ENCODE measurements at places on chromosomes 13 and 19. TPM values are rescaled to one million over a fixed set of nuclear protein-coding genes. Genes with fewer than 3 reads are reported as not detected.

The SYNE4 gene
- 2.0 TPM for total RNA-seq

The CA11 gene
- total RNA-seq: 7.8 TPM

The HIPK4 gene
- total RNA-seq: not detected

The KLK2 gene
- total RNA-seq: not detected

The GPI gene
- total RNA-seq: 213 TPM

The ZNF414 gene
- total RNA-seq: 27.2 TPM

The DNASE2 gene
- 7.9 TPM for total RNA-seq

The METTL21C gene
- total RNA-seq: not detected

The CYP2F1 gene
- total RNA-seq: not detected

The LAIR2 gene
- not detected for total RNA-seq

The DNAAF3 gene
- 2.4 TPM for total RNA-seq

The SLC7A10 gene
- not detected for total RNA-seq

The FLT3 gene
- total RNA-seq: not detected

The OR4F17 gene
- not detected for total RNA-seq

The CIC gene
- total RNA-seq: 150 TPM

The ZNF317 gene
- total RNA-seq: 36.8 TPM

The GAPDHS gene
- not detected for total RNA-seq

The LRFN3 gene
- 40.6 TPM for total RNA-seq

The AMER2 gene
- total RNA-seq: 1.5 TPM

The BST2 gene
- total RNA-seq: 1.4 TPM

The N4BP2L1 gene
- 1.9 TPM for total RNA-seq

The TMIGD2 gene
- not detected for total RNA-seq

The ZNF91 gene
- total RNA-seq: 160 TPM

The CBLC gene
- total RNA-seq: not detected

The CFAP97D2 gene
- not detected for total RNA-seq

The SOX1 gene
- total RNA-seq: 0.76 TPM

The ATCAY gene
- total RNA-seq: 182 TPM

The NOVA2 gene
- 163 TPM for total RNA-seq

The B3GNT3 gene
- total RNA-seq: not detected

The CEACAM20 gene
- total RNA-seq: not detected

The ZSCAN4 gene
- total RNA-seq: 0.69 TPM

The ZNF350 gene
- 9.7 TPM for total RNA-seq

The ZNF470 gene
- 10.1 TPM for total RNA-seq

The LPAR6 gene
- total RNA-seq: 1.1 TPM

The KIR2DL4 gene
- not detected for total RNA-seq

The FUT6 gene
- not detected for total RNA-seq

The SIGLEC7 gene
- total RNA-seq: not detected

The ZNF616 gene
- total RNA-seq: 22.5 TPM

The CCDC8 gene
- 6.3 TPM for total RNA-seq

The KLK5 gene
- not detected for total RNA-seq

The S1PR4 gene
- not detected for total RNA-seq

The ZSCAN5C gene
- 0.32 TPM for total RNA-seq

The TLE6 gene
- total RNA-seq: not detected

The ZNF497 gene
- 3.5 TPM for total RNA-seq

The CEACAM7 gene
- not detected for total RNA-seq

The ZNF471 gene
- 18.7 TPM for total RNA-seq

The PGLYRP2 gene
- not detected for total RNA-seq

The C5AR1 gene
- total RNA-seq: 1.4 TPM

The CEACAM21 gene
- not detected for total RNA-seq

The HSD11B1L gene
- total RNA-seq: 64.4 TPM

The LYPD4 gene
- not detected for total RNA-seq

The FXYD7 gene
- total RNA-seq: 22.3 TPM

The UBE2L5 gene
- not detected for total RNA-seq

The VSTM1 gene
- not detected for total RNA-seq

The LIPE gene
- 39.0 TPM for total RNA-seq

The SERP2 gene
- 22.3 TPM for total RNA-seq

The IL4I1 gene
- 0.59 TPM for total RNA-seq

The FFAR1 gene
- not detected for total RNA-seq

The MAP4K1 gene
- total RNA-seq: 6.3 TPM

Data from glutamatergic neuron (in vitro differentiated cells).